Eye (tissue), 1 donor: ENCODE measurements at places on chromosomes 6 and 20.

DNA sequence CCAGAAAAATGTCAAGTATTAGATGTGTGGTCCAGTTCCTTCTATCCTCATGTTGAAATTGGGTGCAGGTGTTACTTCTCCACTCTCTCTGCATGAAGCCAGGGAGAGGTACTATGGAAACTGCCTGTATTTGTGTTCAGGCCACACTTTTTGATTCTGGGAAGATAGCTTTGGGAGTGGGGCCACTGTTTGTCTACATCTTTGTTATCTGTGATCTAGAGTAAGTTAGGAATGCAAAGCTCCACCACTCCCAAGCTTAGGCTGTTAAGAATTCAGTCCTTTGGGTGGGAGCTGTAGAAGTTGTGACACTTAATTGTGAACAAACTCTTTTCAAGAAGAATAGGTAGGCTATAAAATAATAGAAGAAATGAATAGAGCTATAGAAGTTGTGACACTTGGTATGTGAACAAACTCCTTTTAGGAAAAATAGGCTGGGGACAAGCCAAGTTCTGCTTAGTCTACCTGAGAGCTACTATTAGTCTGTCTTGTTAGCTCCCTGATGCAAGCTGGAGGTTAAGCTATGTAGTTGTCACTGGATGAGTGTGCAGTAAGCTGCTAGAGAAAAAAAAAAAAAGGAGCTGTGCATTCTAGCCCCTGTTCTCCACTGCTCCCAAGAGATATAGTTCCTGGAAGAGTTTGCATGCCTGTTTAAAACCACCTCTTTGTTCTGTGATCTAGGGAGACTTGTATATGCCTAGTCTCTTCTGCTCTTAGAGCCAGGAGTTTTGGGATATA lies 7.1 kb upstream of the GFRAL start:
- DNase-seq, result no peak

GRCh38 chr20:43096126-43096930 lies 93.4 kb downstream of the PTPRT start:
- DNase-seq, result peak; percentile 53

GRCh38 chr6:12007473-12007872 lies 4.6 kb upstream of the HIVEP1 start:
- peak; percentile 39 for DNase-seq

DNA sequence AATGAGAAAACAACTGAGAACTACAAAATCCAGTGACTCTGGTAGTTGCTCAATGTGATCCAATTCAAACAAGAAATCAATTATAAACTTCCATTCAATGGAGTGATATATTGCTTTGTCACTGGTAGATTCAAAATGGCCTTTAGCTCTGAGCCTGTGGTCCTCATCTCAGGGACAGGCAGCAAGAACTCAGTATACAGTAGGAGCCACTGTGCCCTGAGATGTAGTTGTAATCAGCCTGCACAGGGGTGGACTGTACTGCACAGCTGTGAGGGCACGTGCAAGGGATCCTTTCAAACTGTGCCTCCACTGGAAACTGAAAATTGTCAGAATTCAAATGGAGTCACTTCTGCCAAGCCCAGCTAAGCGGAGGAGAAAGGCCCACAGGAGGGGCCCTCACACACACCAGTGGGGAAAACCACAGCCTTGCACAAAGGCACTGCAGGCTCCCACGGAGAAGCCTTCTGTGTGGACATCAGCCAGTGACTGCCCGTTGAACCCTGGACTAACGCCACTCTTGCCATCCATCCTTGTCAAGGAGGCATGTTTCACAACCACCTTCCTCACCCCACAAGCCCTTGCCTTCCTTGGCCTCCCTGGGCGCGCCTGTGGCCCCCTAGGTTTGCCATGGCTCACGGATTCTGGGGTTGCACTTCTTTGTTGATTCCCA lies 186.7 kb downstream of the SMOC2 start:
- no peak for DNase-seq

DNA sequence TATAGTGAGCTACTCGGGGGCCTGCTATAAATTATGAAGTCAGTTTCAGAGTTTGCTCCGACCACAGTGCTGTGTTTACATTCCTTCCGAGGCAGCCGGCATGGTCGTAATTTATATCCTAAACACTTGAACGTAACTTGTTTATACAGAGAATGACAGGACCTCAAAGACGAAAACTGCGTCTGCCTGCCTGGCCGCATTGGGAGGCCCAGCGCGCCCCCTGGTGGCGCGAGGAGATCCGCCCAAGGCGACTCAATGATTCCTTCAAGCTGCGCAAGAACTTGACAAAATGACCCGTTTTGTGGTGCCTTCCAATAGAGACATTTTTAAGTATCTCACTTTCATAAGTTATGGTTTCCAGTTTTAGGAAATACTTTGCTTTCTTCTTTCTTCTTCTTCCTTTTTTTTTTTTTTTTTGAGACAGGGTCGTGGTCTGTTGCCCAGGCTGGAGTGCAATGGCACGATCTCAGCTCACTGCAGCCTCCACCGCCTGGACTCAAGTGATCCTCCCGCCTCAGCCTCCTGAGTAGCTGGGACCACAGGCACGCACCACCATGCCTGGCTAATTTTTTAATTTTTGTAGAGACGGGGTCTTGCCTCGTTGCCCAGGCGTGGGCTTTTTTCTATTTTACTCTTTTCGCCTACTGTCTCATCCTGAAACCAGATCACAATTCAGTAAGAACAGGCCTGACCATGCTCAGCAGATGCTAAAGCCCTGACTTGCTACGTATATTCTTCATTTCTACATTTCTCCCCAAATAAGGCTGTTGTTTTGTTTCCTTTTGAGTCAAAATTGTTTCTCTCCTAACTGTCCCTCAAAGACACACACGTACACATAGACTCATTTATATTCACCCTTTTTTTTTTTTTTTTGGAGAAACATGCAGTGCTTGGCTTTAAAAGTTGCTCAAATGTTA lies 7.8 kb downstream of the FOXF2 start:
- DNase-seq, result peak; percentile 90

GRCh38 chr6:27624694-27625262 lies 151.9 kb upstream of the ZNF184 start:
- no peak for DNase-seq

DNA sequence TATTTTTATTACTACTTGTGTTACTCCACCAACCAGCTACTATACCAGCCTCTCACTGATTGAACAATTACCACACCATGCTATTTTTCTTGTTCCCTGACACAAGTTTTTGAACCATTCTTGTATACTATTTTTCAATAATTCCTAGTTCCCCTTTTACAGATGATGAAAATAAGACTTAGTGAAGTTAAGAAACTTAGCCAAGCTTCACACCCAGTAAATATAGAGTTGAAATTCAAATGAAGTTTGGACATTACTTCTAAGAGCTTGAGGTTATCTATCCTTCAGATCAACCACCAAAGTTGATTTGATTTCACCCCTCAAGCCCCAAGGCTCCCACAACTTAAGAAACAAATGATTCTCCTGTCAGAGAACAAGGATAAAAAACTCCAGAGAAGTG lies 13.1 kb upstream of the BCAS1 start:
- no peak for DNase-seq

- no peak for DNase-seq
These were observed 1.1 kb upstream of the IL17F start for GRCh38 chr6:52245425-52245824.

- peak; percentile 33 for DNase-seq
These were observed 80.7 kb upstream of the CLDN20 start for GRCh38 chr6:155183095-155183494.

DNA sequence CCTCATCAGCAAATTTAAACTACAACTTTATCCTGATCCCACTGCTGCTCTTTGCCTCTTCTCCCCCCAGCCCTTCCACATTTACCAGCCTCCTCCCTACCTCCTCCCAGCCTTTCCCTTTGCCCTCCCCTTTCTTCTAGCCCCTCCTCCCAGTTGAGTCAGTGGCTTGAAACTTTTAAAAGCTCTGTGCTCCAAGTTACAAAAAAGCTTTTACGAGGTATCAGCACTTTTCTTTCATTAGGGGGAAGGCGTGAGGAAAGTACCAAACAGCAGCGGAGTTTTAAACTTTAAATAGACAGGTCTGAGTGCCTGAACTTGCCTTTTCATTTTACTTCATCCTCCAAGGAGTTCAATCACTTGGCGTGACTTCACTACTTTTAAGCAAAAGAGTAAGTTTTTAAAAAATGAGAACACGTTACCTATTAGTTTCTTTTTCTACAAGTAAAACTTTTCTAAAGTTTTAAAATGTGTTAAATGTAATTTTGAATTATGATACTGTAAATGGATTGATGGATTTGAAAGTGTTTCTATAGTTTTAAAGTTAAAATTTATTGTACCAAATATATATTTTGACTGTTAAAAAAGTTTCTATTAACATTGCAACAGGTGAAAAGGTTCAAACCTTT lies at the start of gene GJA1:
Gene GJA1 (plus strand): TSS at position 203 of the 626 bp plus-strand sequence. CDS start 11,202 bp downstream, outside the sequence.
- DNase-seq, result peak; percentile 92

- DNase-seq, result peak; percentile 76
These were observed 107.1 kb downstream of the BANF2 start for GRCh38 chr20:17806739-17807441.

GRCh38 chr6:71248306-71248765 lies 40.3 kb upstream of the OGFRL1 start:
- DNase-seq, result peak; percentile 57

- DNase-seq, result peak; percentile 49
These were observed 85.2 kb downstream of the KIF16B start for GRCh38 chr20:16488086-16488485.

GRCh38 chr6:34953061-34954025 lies 64.3 kb downstream of the ANKS1A start:
- no peak for DNase-seq

GRCh38 chr6:150676344-150676743 lies 76.7 kb downstream of the PLEKHG1 start:
- DNase-seq, result no peak

DNA sequence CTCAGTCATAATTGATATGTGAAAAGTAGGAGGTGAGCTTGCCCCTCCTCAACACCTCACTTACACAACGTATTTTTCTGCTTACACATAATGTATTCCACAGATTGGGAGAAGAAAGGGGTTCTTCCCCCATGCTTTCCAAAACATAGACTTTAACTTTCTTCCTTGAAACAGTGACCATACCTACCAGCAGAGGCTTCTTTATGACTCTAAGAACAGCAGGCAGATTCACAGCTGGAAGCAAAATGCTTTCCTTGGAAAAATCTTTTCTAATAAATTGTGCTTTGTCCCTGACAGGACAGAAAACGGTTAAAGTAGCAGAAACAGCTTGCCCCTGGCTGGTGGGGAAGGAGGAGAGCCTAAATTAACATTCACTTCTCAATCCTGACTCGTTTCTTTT lies 629.1 kb upstream of the IMPG1 start:
- DNase-seq, result peak; percentile 30

DNA sequence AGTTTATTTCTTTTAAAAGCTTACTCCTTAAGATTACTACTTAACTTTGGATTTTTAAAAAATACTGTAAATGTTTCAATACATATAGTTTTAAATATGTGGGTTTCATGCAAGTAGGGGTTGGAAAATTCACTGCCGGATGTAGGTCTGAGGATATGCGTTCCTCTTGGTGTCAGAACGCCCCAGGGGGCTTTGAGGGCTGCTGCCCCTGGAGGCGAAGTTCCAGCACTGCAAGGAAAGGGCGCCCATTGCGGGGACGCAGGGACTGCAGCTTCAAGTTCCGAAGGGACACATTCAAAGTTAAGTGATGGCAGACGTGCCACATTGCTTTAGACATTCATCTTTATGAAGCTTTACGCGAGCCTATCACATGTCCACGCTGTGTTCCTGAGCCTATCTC lies 152.9 kb downstream of the SOD2 start:
- DNase-seq, result no peak

DNA sequence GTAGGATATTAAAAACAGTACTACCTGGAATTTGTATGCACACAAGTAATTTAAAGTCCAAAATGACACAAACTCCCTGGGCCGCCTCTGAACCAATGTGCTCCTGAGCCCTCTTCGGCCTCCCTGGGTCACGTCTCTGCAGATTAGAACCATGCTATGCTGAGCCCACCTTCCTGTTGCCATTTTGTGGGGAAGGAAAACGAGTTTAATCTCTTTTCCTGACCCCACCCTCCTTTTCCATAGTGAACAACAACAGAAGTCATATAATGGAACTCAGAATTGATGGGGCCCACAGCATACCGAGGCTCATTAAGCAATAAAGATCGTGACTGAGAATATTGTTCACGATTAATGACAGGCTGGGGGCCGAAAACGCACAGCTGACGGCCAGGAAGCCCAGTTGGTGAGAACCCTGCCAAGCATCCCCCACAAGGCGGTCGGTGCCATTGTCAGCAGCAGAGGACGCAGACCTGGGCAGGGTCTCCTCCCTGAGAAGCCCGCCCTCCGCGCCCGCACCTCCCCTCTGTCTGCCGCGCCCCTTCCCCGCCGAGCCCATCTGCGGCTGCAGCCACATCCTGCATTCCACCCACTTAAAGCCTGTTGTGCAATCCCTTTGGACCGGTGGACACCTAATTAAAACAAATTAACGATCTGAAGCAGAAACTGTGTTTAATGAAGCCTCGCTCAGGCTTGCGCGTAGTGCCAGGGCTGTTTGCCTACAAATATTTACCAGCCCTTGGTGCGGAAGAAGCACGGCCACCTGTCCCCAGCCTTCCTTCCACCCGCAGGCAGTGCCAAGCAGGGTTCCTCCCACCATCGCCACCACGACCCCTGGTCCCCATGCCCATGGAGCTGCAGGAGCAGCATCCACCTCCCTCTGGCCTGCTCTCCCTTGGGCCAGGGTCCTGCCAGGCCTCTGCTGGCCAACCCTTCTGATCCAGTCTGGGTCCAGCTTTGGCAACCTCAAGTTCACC lies 68.1 kb downstream of the DLL1 start:
- DNase-seq, result peak; percentile 79

DNA sequence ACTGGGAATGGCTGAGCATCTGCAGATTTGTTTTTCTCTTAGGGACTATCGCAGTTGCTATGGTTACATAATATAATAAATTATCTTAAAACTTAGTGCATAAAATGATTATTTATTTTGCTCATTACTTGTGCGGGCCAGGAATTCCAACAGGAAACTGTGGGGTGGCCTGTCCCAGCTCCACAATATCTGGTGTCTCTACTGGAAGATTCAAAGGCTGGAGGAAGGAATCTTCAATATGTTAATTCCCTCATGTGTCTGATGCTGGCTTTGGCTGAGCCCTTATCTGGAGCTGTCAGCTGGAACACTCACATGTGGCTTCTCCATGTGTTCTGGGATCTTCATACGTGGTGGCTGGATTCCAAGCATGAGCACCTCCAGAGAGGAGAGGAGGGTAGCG lies 23.9 kb upstream of the B3GAT2 start:
- DNase-seq, result no peak

- DNase-seq, result no peak
These were observed 105.6 kb upstream of the FOXA2 start for GRCh38 chr20:22690000-22690399.
